ENCODE measurements at places on chromosomes 4 and X. TPM values are rescaled to one million over a fixed set of nuclear protein-coding genes. Genes with fewer than 3 reads are reported as not detected.

DNA sequence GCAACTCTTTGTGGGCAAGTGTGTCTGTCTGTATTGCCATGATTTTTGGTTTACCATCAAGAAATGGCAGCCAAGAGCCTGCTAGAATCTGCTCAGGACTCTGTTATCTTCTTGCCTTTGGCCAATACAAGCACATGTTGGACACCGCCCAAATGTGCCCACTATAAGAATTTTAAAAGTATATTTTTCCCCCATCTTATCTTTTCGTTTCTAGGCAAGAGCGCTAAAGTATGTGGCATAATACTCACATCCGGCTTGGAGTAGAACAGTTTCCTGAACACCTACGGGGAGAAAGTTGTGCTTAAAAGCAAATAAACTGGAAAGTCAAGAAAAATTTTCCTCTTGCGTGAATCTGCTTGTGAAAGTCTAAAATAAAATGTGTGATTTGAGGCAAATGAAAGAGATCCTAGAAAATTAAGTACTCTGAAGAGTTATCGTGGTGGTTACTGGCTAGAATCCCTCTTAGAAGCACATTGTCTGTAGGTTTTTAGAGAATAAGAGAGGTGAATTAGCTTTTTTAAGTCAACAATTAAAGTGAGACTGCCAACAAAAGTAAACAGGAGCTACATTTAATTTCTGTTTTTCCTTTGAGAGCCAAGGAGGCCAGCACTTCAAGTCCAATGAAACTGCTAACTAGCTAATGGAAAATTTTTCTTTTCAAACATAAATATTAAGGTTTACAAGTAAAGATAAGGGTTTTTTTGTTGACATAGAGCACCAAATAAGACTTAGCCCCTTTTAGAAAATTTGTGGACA is 220.2 kb downstream of the SOWAHB start:
- no peak for DNase-seq

DNA sequence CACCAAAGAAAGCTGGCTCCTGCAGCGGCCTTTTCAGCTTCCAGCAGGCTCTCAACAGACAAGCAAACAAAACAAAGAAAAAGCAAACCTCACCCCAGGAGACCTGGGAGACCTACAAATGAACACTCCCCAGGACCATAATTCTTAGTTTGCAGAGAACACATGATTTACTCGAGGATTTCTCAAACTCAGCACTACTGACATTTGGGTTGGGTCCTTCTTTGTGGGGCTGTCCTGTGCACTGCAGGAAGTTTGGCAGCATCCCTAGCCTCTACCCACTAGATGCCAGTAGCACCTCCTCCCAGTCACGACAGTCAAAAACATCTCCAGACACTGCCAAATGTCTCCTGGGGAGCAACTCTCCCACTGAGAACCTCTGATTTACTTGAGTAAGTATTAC is 21.9 kb downstream of the APOO start:
- DNase-seq = no peak

GRCh38 chr4:123409334-123409733 is 12.7 kb downstream of the SPRY1 start:
- DNase-seq = no peak

DNA sequence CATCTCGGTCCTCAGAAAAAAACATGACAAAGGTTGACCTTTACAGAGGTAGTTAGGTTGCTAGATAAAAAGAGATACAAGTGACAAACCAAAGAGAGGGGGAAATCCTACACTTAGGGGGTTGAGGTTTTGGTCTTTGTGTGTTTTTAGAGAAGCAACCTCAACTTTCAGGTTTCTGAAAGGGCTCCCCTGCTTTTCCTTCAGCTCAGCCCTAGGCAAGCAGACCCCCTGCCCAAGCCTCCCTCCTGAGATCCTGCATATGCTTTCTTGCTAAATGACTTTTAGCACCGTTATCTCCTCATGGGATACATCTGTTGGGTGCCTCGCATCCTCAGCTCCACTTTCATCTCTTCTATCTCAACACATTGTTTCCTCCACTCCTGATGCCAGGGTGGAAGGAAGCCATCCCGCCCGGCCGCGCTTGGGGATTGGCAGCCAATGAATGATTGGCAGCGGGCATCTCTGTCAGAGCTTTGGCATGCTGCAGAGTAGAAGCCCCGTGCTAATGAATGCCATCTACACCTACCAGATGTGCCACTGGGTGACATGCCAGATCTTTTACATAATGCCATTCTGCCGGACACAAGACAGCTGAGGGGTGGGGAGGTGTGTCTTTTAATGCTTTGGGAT is 15.0 kb upstream of the PRDM8 start:
- DNase-seq = no peak

DNA sequence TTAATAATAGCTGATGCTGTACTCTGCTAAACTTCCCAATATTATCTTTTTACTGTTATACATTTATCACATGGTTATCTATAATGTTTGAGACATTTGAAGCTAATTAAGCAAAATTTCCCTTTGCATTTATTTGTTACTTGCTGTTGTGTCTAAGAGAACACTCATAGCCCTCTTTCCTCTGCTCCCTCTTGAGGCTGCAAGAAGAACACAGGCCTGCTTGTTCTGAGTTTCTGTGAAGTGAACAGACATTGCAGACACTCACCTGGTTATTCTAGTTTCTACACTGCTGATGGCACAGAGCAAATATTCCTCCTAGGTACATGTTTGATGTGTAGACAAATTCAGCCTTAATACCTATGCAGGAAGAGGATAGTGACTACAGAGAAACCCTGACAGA is 367.8 kb downstream of the GASK1B start:
- DNase-seq = no peak

DNA sequence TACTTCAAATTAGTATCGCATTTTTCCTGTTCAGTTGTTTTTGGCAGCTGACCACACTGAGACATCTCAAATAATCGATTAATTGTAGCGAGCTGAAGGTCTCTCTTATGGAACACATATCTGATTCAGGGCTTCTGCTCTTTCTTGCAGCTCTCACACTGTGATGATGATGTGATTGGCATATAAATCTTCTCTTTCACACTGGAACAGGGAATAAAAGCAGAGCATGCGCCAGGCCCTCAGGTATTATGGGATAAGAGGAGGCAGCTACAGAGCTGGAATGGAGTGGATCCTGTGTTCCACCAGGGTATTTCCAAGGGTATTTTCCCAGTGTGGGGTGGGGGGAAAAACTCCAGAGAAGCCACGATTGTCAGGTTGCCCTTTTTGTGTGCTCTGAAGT is 265.4 kb upstream of the CASK start:
- no peak for DNase-seq

DNA sequence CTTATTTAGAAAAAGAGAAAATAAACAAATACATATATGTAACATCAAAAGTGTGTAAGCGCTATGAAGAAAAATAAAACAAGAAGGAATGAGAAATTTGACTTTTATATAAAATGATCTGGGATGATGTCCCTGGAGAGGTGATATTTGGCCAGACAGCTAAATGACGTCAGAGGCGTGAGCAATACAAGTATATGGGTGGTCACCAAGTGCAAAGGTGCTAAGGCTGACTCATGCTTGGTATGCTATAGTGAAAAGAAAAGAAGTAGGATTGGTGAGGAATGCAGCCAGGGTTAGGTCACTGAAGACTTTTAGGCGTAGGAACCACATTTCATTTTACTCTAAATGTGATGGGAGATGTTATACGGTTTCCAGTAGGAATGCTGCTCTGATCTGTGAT is 1049.1 kb upstream of the TENM3 start:
- DNase-seq = no peak

DNA sequence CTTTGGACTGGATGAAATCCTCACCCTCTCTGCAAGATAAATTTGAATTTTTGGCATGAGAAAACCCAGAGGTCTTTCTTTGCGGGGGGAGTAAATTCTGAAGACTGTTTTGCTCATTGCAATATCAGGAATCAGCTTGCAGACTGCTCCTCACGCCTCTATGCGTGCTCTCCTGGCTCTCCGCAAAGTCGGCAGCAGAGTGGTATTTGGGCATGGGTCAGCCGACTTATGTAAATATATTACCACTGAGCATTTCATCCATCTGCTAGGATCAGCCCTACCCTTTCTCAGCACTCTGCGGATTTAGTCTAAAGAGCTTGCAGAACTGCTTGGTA is 288.0 kb downstream of the ASMT start:
- DNase-seq = no peak

DNA sequence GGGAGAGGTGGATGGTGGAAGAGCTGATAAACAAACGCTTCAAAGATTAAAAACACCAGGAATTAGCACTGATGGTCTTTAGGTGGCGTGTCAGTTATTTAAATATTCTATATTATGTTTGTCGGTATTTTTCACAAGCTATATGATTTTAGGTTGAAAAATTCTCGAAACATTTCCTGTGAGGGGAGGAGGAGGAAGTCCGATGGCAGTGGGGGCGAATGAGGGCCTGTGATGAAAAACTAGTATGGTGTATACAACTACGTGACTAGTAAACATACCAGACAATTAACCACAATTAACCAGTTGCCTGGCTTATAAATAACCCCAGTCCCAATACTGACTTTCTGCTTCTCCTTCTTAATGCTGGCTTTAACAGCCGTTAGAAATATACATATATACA is 595 bp upstream of the NAP1L2 start:
- DNase-seq = no peak

DNA sequence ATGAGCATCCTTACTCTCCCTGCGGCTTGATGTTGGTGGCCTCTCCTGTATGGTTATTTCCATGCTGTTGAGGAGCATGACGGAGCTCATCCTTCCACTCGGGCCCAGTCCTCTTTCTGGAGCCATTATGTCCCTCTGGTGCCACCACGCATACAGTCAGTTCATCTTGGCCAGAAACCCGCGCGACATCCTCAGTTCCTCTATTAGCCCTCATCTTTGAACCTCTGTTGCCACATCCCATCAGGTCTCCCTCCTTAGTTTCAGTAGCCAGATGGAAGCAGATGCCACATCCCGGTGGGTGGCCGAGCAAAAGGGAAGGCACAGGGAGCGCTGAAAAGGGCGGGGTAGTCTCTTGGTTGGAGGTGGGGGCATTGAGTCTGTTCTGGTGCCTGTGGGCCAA is 4.6 kb downstream of the LOC101059915 start:
- no peak for DNase-seq

GRCh38 chr4:121199742-121200561 is 35.8 kb upstream of the TNIP3 start:
- DNase-seq = no peak

FRAS1 gene
- 92.9 TPM for polyA plus RNA-seq

SH3D19 gene
- 27.1 TPM for polyA plus RNA-seq

PROM1 gene
- polyA plus RNA-seq = 37.7 TPM

PABPC5 gene
- polyA plus RNA-seq = 6.1 TPM

OTUD6A gene
- polyA plus RNA-seq = not detected
